ENCODE measurements at places on chromosomes 6 and 20. TPM values are rescaled to one million over a fixed set of nuclear protein-coding genes. Genes with fewer than 3 reads are reported as not detected.

The OXT gene
- total RNA-seq = not detected

The HCRTR2 gene
- total RNA-seq = not detected

The TMEM244 gene
- total RNA-seq = not detected

The TTI1 gene
- 21.1 TPM for total RNA-seq

The SIRPD gene
- total RNA-seq = not detected

The PHACTR3 gene
- under 0.01 TPM for total RNA-seq

The OR2B6 gene
- total RNA-seq = not detected

The OR12D3 gene
- not detected for total RNA-seq

The SLC22A7 gene
- total RNA-seq = not detected

The IL20RA gene
- not detected for total RNA-seq

The NEDD9 gene
- total RNA-seq = 37.1 TPM

The RSPH9 gene
- 0.31 TPM for total RNA-seq

The LTV1 gene
- 33.2 TPM for total RNA-seq

The DLL1 gene
- 0.36 TPM for total RNA-seq

The TTLL9 gene
- total RNA-seq = not detected

The SGK2 gene
- 0.73 TPM for total RNA-seq

The C20orf204 gene
- total RNA-seq = 1.00 TPM

The ZC2HC1B gene
- total RNA-seq = not detected

The PCMT1 gene
- total RNA-seq = 300 TPM

The WFDC10B gene
- total RNA-seq = not detected

The MCCD1 gene
- not detected for total RNA-seq

The MMP24 gene
- total RNA-seq = under 0.01 TPM

The PPP1R16B gene
- 0.36 TPM for total RNA-seq

The MAP3K4 gene
- 7.6 TPM for total RNA-seq

The XKR7 gene
- not detected for total RNA-seq

The TRIM10 gene
- not detected for total RNA-seq

The LY6G6D gene
- total RNA-seq = not detected

The TFAP2A gene
- total RNA-seq = 51.6 TPM

The ULBP1 gene
- not detected for total RNA-seq

The MAK gene
- under 0.01 TPM for total RNA-seq

The C6orf89 gene
- total RNA-seq = 51.2 TPM

The COL10A1 gene
- total RNA-seq = not detected

The NEURL2 gene
- 4.1 TPM for total RNA-seq

The PLTP gene
- 40.4 TPM for total RNA-seq

The TCEA2 gene
- total RNA-seq = 8.0 TPM

The PLCB4 gene
- 1.00 TPM for total RNA-seq

The DOK5 gene
- 5.5 TPM for total RNA-seq

The SEMG1 gene
- not detected for total RNA-seq

The GPR6 gene
- not detected for total RNA-seq

The EDN1 gene
- not detected for total RNA-seq

The CST1 gene
- not detected for total RNA-seq

The HACE1 gene
- total RNA-seq = 11.0 TPM

The POU5F1 gene
- not detected for total RNA-seq

The FGD2 gene
- not detected for total RNA-seq

The NINL gene
- total RNA-seq = 6.3 TPM

The MPIG6B gene
- not detected for total RNA-seq

The RIMS4 gene
- not detected for total RNA-seq

The RCAN2 gene
- total RNA-seq = not detected

The CASS4 gene
- under 0.01 TPM for total RNA-seq

The TREM1 gene
- not detected for total RNA-seq

The CALHM6 gene
- 0.34 TPM for total RNA-seq

The MRAP2 gene
- 4.0 TPM for total RNA-seq

The RMND1 gene
- 49.2 TPM for total RNA-seq

The PCSK2 gene
- 0.73 TPM for total RNA-seq

The CCN6 gene
- total RNA-seq = not detected

The TMEM151B gene
- not detected for total RNA-seq

The TPBG gene
- 4.7 TPM for total RNA-seq

The LY6G5C gene
- under 0.01 TPM for total RNA-seq
